ENCODE measurements at places on chromosomes 6 and 20.

GRCh38 chr6:116902634-116903033 is 25.6 kb downstream of the RFX6 start:
- DNase-seq = no peak

GRCh38 chr20:21874127-21874526 is 168.7 kb downstream of the PAX1 start:
- no peak for DNase-seq

GRCh38 chr20:51631011-51631950 is 88.8 kb upstream of the NFATC2 start:
- DNase-seq = no peak

DNA sequence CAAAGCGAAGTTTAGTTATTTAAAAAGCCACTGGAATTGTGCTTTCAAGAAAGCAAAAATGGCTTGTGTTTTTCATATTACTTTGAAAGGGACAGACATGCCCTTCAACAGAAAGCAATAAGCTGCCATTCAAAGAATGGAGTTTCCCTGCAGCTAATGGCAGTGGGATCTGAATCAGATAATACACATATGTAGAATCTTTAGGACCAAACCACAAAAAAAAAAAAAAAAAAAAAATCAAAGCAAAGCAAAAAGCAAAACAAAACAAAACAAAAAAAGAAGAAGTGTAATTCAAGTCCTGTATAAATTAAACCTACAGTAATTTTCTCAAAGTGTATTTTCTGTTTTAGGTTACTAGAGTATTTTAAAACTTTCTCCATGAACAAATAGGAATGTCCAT is 63.6 kb upstream of the ZNF217 start:
- no peak for DNase-seq

DNA sequence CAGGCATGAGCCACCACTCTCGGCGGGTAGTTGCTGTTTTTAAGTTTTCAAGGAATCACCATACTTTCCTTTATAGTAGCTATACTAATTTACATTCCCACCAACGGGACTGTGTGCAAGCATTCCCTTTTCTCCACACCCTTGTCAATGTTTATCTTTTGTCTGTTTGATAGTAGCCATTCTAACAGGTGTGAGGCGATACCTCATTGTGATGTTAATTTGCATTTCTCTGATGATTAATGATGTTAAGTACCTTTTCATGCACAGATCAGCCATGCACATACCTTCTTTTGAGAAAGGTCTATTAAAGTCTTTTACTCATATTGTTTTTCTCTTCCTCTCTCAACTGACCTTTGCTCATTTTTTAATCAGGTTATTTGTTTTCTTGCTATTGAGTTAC is 43.0 kb upstream of the CCND3 start:
- no peak for DNase-seq

GRCh38 chr6:69216127-69216526 is 580.7 kb downstream of the LMBRD1 start:
- no peak for DNase-seq
